ENCODE measurements at places on chromosomes 7 and 10.

DNA sequence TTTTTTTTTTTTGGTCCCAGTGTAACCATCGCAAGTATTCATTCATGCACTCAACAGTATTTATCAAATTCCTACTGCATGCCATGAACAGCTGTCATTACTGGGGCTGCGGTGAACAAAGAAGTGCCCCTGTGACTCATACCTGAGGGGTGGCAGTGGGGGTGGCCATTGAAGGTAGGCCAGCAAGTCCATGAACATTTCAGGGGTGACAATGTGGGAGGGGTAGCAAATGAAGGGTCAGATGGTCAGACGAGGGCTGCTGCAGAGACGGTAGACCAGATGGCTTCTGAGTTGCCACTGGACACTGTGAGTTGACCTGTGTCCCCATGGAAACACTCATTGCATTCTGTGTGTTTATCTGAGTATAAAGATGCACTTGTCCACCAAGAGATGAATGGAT is 92.5 kb upstream of the PITRM1 start:
- DNase-seq, result no peak

DNA sequence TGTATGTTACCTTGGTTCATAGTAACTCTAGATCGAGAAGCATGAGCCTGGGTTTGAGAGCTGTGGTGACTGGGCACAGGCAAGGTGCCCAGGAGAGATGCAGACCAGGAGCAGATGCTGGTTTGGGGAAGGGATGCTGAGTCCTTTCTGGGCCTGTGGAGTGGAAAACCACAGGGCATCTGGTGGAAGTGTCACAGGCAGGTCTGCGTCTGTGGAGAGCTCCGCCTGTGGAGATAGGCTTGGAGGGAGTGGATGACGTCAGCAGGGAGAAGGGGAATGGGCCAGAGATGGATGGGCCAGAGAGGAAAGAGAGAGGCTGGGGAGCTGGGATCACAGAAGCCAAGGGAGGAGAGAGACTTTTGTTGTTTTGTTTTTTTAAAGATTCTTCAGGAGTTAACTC is 14.8 kb downstream of the CYP26A1 start:
- DNase-seq, result no peak

DNA sequence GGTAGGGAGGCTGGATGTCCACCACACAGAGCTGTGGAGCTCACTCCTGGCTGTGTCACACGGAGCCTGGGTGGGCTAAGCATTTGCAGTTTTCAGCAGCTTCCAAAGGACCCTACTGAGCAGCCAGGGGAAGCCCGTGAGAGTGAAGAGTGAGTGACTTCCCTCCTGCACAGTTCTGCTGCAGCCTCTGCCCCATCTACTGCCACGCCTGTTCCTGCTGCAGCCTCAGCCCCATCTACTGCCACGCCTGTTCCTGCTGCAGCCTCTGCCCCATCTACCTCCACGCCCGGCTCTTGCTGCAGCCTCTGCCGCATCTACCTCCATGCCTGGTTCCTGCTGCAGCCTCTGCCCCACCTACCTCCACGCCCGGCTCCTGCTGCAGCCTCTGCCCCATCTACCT is 12.2 kb downstream of the ADAM8 start:
- DNase-seq, result no peak

GRCh38 chr10:46046261-46046660 is at the start of gene MSMB:
Gene MSMB (minus strand): TSS chr10:46046269. CDS start chr10:46046237, 32 bp downstream.
- DNase-seq, result no peak

DNA sequence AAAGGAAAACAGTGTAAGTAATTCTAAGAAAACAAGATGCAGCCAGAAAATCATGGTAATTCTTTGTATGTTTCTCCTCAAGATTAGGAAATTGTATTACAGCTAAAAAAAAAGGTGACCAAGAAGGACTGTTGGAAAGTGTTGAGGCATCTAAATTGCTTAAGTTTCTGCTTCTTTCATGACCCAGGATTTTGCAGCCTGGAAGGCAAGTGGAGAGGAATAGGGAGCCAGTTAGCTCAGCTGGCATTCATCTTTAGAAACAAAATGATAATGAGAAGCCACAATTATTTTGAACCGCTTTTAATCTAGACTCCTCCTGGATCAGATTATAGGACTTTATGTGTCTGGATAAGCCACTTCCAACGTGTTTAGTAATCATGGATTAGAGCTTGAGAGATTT is 56.8 kb upstream of the TMEM229A start:
- no peak for DNase-seq

- DNase-seq, result no peak
These were observed 37.0 kb downstream of the CNPY1 start for GRCh38 chr7:155509359-155509724.

DNA sequence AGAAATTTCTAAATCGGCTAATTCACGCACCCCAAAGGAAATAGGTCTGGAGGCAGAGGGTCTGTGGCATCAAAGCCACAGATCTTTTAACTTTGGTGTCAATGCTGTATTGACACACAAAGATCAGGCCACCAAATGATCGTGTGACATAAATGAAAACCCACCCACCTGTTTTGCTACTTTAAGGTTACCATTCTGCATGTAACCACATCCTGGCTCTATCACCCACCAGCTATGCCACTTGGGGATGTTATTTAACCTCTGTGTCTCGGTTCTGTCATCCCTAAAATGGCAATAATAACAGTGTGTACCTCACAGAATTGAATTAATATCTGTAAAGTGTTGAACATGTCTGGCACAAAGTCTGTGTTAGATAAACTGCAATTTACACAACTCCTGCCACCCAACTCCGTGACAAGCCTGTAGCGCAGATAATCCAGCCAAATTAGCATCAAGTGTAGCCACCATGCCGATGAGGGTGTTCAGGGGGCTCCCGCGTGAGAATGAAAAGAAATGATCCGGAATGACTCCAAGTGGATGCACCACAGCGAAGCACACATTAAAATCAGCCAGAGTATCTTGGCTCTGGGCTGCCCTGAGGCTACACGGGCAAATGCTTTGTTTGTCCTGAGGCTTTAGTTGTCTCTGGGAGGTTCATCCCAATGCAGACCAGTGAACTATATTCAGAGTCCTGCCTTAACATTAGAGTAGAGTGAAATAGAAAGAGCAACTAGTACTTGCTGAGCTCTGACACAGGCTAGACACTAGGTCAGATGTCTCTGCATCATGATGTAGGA is 158.4 kb upstream of the NEBL start:
- no peak for DNase-seq

- no peak for DNase-seq
These were observed 181.4 kb downstream of the GPAM start for GRCh38 chr10:112002206-112002605.

DNA sequence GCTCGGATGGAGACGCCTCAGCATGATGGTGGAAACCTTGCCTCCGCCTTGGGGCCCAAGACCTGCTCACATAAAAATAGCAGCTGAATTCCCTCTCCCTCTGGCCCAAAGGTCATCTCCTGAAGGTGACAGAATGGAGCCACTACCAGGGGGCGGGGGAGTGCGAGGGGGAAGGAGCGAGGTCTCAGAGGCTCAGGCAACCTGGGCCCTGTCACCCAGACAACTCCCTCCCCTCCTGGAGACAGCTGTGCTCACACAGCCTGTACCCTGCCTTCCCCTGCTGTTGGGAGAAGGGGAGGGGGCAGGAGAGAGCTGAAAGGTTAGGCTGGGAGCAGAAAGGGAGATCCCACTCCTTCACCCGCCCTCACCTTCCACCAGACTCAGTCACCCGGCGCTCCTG is 173.0 kb upstream of the RHEB start:
- no peak for DNase-seq

GRCh38 chr10:28263136-28263857 is 39.6 kb downstream of the MPP7 start:
- DNase-seq, result no peak

DNA sequence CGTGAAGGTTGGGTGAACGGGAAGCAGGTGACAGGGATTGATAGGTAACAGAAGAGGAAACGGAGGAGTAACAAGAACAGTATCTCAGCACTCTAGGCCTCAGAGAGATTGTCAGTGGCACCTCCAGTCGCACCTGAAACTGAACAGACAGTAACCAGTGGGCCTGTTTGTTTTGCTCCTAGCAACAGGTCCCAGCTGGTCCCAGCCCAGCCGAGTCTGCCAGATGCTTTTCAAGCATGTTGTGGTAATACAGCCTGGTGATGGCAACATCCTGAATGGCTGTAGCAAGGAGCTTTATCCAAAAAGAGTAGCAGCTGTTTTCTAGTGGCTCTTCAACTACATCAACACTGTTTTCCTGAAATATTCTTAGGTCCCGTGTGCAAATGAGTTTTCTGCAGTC is 4.7 kb downstream of the CACNB2 start:
- DNase-seq, result peak; percentile 32

DNA sequence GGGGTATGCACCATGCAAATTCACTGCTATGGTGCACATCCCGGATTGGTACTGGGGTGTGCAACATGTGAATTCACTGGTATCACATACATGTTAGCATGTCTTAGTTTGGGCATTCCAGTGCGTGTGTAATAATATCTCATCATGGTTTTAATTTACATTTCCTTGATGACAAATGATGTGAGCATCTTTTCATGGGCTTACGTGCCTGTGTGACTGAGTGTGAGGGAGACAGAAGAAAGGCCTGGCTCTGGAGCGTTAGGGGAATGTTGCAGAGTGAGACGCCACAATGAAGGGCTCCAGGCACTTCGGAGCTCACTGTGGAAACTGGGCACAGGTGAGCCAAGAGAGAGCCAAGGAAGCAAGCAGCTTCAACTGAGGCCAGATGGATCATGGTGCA is 162.6 kb downstream of the UBE2H start:
- DNase-seq, result no peak

DNA sequence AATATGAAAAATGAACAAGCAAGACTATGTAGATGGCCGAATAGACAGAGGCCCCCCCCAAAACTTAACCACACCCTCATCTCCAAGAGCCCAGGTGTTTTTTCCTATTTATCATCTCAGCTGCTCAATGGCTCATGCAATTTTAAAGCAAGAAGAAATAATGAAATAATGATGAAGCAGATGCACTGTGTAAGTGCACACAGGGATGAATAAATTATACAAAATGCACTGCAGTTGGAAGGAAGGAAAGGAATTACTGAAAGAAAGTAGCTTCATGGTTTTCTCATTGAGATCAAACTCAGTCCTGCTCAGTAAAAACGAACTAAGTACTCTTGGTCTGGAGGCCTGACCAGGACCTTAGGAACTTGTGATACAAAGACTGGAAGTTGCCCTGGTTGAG is 810.1 kb downstream of the NRG3 start:
- DNase-seq, result no peak

DNA sequence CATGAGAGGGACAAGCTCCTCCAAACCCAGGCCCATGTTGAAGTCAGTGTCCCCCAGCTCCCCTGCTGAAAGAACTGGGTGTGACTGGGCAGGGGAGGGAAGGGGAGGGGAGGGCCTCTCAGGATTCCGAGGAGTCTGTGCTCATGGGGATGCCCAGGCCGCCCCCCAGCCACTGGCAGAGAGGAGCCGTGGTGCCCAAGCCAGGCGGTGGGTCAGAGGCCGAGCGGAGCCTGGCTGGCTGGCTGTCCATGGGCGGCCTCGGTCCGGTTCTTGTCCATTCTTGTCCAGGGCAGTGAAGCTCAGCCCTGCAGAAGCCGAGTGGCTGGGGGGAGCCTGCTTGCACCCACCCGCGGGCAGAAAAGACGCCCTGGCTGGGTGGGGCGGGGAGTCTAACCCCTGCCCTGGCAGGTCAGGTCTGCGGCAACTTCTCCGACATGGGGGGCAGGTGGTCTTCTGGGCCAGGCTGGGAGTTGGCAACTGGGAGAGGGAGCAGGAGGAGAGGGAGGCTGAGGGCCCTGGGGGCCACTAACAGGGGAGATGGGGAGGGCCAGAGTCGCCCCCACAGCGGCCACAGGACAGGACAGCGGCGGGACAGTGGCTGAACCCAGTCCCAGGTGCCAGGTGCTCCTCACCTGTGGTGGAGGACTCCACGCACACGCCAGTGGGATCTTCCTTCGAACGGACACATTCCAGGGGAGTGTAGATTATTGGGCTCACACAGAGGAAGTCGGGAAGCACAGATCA is 54.1 kb downstream of the FOXL3 start:
- no peak for DNase-seq

DNA sequence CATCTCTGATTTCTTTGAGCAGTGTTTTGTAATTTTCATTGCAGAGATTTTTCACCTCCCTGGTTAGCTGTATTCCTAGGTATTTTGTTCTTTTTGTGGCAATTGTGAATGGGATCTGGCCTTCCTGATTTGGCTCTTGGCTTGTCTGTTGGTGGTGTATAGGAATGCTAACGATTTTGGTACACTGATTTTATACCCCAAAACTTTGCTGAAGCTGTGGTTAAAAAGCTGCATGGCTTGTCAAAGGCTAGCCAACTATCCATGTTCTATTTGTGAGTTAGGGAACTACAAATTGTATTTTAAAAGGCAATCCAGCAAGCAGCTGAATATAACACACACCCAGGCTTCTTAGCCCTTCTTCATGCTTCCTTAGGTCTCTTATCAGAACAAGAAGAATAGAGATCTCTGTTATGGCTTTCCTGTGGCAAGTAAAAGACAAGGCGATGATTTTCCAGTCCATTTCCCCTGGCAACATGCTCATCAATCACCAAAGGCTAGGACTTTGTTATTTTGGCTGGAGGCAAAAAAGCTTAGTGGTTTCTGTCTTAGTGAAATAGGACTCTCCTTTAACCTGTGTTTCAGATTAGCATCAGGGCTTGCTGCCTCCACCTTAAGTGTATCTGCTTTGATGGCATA is 77.5 kb downstream of the CDK6 start:
- DNase-seq, result no peak

- DNase-seq, result no peak
These were observed 100.4 kb downstream of the TCERG1L start for GRCh38 chr10:131211146-131211545.

GRCh38 chr10:63722537-63722936 is 201.3 kb downstream of the REEP3 start:
- DNase-seq, result peak; percentile 71

GRCh38 chr7:42980514-42980913 is 48.3 kb downstream of the MRPL32 start:
- no peak for DNase-seq

DNA sequence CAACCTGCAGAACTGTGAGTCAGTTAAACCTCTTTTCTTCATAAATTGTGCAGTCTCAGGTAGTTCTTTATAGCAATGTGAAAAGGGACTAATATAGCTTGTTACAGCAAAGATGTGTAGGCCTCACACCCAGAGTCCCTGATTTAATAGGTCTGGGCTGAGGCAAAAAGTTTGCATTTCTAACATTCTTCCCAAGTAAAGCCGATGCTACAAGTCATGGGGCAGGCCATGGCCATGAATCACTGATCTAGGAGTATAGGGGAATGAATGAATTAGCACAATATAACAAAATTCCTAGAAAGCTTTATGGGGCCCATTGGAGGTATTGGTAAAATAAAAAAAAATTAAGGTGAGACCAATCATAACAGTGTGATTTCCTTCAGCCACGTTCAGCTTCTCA is 11.5 kb upstream of the AASS start:
- no peak for DNase-seq

DNA sequence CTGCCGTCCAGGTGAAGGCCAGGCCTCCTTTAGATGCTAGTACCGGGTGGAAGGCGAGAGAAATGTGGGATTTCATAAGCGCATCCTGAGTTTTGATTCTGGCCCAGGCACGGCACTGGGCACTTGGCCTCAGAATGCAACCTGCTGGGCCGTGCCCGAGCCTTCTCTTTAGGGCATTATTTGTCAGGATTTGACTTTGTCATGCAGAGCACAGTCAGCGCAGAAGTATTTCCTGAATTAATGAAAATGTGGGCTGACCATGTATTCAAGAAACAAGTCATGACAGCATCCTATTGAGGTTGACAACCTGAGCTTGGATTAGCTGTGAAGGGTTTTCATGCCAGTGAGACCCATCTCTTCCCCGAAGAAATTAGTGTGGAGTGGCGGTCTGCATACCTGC is 34.4 kb downstream of the RCC1L start:
- no peak for DNase-seq

- DNase-seq, result no peak
These were observed 19.0 kb upstream of the NKX6-2 start for GRCh38 chr10:132804785-132805426.

Data from muscle of leg (tissue), 16 donors.